ENCODE measurements at places on chromosomes 2 and 18.

GRCh38 chr2:135256531-135257260, 204.6 kb downstream of the RAB3GAP1 start:
- H3K4me1 ChIP-seq = no peaks in the 10 kb centered on the region
- no peak overlapping the region for H3K4me3 ChIP-seq
- peaks cover 6% of the 10 kb centered on the region for H3K27me3 ChIP-seq
- peaks cover 32% of the 10 kb centered on the region for H3K36me3 ChIP-seq

- peaks cover 35% of the 10 kb centered on the region for H3K4me1 ChIP-seq
- no peak overlapping the region for H3K4me3 ChIP-seq
- no peak for DNase-seq
- H3K36me3 ChIP-seq = peaks cover 51% of the 10 kb centered on the region
- no peak overlapping the region for H3K27ac ChIP-seq
These were observed 66.9 kb upstream of the TMEM18 start for GRCh38 chr2:744088-744487.

- H3K27me3 ChIP-seq = no peaks in the 10 kb centered on the region
- no peak overlapping the region for H3K27ac ChIP-seq
- H3K36me3 ChIP-seq = peaks cover 16% of the 10 kb centered on the region
- no peaks in the 10 kb centered on the region for H3K4me1 ChIP-seq
- no peak for DNase-seq
- no peak overlapping the region for H3K4me3 ChIP-seq
These were observed 232.8 kb downstream of the DYM start for GRCh38 chr18:49227441-49228165.

GRCh38 chr18:57095884-57096283, 51.0 kb upstream of the BOD1L2 start:
- H3K4me3 ChIP-seq = no peak overlapping the region
- no peak for DNase-seq
- no peaks in the 10 kb centered on the region for H3K36me3 ChIP-seq

GRCh38 chr2:230457073-230457768, 41.2 kb downstream of the SP100 start:
- peaks cover 9% of the 10 kb centered on the region for H3K27me3 ChIP-seq
- H3K4me1 ChIP-seq = no peaks in the 10 kb centered on the region
- no peaks in the 10 kb centered on the region for H3K36me3 ChIP-seq
- H3K4me3 ChIP-seq = no peak overlapping the region
- DNase-seq = no peak

- no peaks in the 10 kb centered on the region for H3K36me3 ChIP-seq
- no peak overlapping the region for H3K27ac ChIP-seq
- DNase-seq = no peak
- no peak overlapping the region for H3K4me3 ChIP-seq
- H3K27me3 ChIP-seq = peaks cover 27% of the 10 kb centered on the region
- H3K4me1 ChIP-seq = no peaks in the 10 kb centered on the region
These were observed 506.9 kb upstream of the MYT1L start for GRCh38 chr2:2837746-2838547.

- no peaks in the 10 kb centered on the region for H3K4me1 ChIP-seq
- no peak overlapping the region for H3K4me3 ChIP-seq
- H3K36me3 ChIP-seq = peaks cover 3% of the 10 kb centered on the region
- peaks cover 2% of the 10 kb centered on the region for H3K27me3 ChIP-seq
- no peak for DNase-seq
- H3K27ac ChIP-seq = no peak overlapping the region
These were observed 102.3 kb upstream of the TTN start for GRCh38 chr2:178909507-178909906.

- no peak overlapping the region for H3K27ac ChIP-seq
- H3K4me1 ChIP-seq = no peaks in the 10 kb centered on the region
- no peak overlapping the region for H3K4me3 ChIP-seq
These were observed 178.2 kb downstream of the PPP1R1C start for GRCh38 chr2:182163878-182164277.

DNA sequence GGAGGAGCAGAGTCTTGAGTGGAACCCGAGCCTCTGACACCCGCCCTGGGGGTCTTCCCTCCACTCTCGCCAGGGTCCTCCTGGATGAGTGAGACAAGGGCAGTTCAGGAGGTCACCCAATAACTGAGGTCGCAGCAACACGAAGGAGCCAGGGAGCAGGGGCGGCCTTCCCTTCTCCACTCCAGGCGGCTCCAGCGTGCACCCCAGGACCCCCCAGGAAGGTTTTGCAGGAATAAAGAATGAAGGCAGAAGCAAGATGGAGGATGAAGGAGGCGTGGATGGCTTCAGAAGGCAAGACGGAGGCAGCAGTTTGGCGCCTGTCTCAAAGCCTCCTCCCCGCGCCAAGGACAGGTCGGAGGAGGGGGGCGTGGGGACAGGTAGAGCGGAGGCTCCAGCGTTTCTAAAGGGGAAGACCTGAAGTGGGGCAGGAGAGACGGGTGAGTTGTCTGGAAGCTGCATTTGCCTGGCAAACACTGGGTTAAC, 579 bp upstream of the ITM2C start:
- no peak for DNase-seq
- H3K4me3 ChIP-seq = peak overlapping the region; percentile 90
- H3K36me3 ChIP-seq = no peaks in the 10 kb centered on the region
- peak overlapping the region; percentile 95 for H3K27ac ChIP-seq

GRCh38 chr2:130385709-130386108, 29.9 kb downstream of the PTPN18 start:
- H3K27me3 ChIP-seq = peaks cover 10% of the 10 kb centered on the region
- H3K4me1 ChIP-seq = peaks cover 5% of the 10 kb centered on the region
- no peaks in the 10 kb centered on the region for H3K36me3 ChIP-seq
- no peak overlapping the region for H3K4me3 ChIP-seq

DNA sequence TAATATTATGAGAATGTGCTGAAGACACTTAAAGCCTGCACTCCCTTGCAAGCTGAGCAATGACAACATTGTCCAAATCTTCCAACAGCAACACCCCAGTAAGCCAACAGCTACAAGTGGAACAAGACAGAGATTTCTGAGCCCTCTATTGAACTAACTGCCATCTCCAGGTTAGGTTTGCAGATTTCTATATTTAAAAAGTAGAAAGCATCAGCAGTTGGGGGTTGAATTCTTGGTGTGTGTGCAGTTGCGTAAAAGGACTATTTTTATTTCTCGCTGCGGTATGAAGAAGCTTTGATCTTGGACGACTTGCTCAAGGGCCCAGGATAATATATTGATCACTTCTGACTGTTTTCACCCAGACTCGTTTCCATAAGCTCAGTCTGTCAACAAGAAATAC, 106.2 kb upstream of the ZFP36L2 start:
- peaks cover 4% of the 10 kb centered on the region for H3K36me3 ChIP-seq
- H3K27ac ChIP-seq = no peak overlapping the region
- no peak overlapping the region for H3K4me3 ChIP-seq
- DNase-seq = no peak
- peaks cover 40% of the 10 kb centered on the region for H3K4me1 ChIP-seq

DNA sequence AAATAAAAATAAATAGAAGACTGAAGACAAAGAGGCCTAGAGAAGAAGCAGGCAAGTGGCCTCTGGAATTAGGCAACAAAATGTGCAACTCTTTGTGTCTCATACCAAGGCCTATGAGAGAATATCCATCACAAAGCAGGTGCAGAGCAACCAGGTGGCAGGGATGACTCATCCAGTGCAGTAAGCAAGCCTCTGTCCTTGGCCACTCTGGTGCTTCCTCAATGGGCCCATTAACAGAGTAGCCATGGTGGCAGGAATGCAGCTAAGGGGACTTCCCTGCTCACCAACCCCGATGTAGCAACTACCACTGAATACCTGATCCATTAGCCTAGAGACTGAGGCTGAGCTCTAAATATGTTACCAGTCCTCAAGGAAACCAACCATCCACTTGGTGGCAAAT, 11.0 kb upstream of the EPG5 start:
- H3K27me3 ChIP-seq = no peaks in the 10 kb centered on the region
- H3K27ac ChIP-seq = no peak overlapping the region
- H3K4me3 ChIP-seq = no peak overlapping the region
- DNase-seq = no peak
- no peaks in the 10 kb centered on the region for H3K4me1 ChIP-seq

DNA sequence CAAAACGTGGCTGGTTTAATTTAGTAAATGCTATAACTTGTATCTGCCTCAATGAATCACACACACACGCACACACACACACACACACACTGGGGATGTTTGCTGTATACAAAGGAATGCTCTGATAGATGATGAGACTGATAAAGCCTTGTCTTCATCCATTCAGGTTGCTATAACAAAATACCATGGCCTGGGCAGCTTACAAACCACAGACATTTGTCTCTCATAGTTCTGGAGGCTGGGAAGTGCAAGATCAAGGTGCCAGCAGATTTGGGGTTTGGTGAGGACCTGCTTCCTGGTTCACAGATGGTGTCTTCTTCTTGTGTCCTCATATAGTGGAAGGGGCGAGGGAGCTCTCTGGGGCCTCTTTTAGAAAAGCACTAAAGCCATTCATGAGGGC, 149.5 kb upstream of the HDAC4 start:
- peaks cover 10% of the 10 kb centered on the region for H3K27me3 ChIP-seq
- no peak for DNase-seq
- no peaks in the 10 kb centered on the region for H3K36me3 ChIP-seq
- H3K4me1 ChIP-seq = peaks cover 36% of the 10 kb centered on the region
- H3K27ac ChIP-seq = no peak overlapping the region
- no peak overlapping the region for H3K4me3 ChIP-seq

DNA sequence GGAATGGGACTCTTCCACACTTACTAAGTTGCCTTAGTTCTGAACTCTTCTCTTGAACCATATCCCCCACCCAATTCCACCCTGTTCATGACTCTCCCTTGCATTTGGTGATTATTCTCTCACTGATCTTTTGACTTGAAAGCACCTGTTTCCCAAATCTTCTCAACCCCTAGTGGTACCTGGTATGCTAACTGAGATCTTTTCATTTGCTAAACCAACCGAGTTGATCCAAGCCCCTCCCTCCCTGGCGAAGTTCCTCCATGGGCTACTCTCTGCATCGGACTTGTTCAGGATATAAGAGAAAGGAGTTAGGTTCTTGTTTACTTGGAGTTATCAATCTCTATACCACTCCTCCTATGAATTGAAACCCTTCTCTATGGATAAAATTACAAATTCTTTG, 593.5 kb downstream of the BCL11A start:
- H3K27me3 ChIP-seq = peaks cover 5% of the 10 kb centered on the region
- no peak overlapping the region for H3K27ac ChIP-seq
- no peak for DNase-seq
- H3K4me1 ChIP-seq = no peaks in the 10 kb centered on the region

- DNase-seq = no peak
- peaks cover 24% of the 10 kb centered on the region for H3K36me3 ChIP-seq
- H3K27ac ChIP-seq = peak overlapping the region; percentile 15
- peaks cover 5% of the 10 kb centered on the region for H3K27me3 ChIP-seq
- H3K4me1 ChIP-seq = peaks cover 32% of the 10 kb centered on the region
- peak overlapping the region; percentile 93 for H3K4me3 ChIP-seq
These were observed 2.3 kb downstream of the PPM1B start for GRCh38 chr2:44171018-44171417.

DNA sequence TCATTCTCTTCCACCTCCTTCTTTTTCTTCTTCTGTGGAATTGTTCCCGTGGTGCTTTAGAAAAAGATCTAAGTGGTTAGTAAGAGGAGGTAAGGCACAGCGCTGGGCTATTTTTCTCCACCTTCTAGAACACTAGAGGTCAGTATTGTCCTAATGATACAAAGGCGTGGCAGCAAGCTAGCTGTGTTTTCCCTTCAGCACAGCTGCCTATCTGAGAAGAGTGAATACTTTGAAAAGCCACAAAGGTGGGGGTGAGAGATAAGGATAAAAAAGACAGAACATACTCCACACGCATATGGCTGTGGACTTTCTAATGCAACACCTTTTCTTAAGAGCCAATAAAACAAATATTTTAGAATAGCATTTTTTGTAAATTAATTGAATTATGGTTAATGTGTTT, 2.1 kb downstream of the CNTNAP5 start:
- H3K4me1 ChIP-seq = peaks cover 17% of the 10 kb centered on the region
- peak; percentile 27 for DNase-seq
- H3K36me3 ChIP-seq = no peaks in the 10 kb centered on the region
- peaks cover 55% of the 10 kb centered on the region for H3K27me3 ChIP-seq

DNA sequence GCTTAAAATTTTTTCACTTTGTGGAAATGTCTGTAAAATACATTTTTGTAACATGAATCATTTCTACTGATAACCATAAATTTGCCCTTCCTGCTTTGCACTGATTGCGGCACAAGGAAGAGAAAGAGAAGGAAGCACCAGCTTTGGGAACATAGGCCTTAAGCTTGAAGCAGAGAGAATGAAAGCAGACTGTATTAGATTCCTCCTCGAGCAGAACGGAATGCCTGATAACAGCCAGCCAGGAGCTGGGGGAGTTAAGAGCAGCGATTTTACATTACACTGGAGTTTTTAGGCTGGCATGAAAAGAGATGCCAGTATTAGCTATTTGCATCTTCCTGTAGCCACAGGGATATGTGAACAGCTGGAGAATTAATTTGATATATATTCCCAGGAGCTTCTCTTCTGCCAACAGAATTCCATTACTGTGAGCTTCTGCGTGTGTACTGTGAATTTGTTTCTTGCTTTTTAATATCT, 33.5 kb downstream of the CRIM1 start:
- H3K4me1 ChIP-seq = peaks cover 22% of the 10 kb centered on the region
- no peak overlapping the region for H3K27ac ChIP-seq
- H3K4me3 ChIP-seq = no peak overlapping the region
- H3K27me3 ChIP-seq = peaks cover 2% of the 10 kb centered on the region
- DNase-seq = no peak
- peaks cover 8% of the 10 kb centered on the region for H3K36me3 ChIP-seq

DNA sequence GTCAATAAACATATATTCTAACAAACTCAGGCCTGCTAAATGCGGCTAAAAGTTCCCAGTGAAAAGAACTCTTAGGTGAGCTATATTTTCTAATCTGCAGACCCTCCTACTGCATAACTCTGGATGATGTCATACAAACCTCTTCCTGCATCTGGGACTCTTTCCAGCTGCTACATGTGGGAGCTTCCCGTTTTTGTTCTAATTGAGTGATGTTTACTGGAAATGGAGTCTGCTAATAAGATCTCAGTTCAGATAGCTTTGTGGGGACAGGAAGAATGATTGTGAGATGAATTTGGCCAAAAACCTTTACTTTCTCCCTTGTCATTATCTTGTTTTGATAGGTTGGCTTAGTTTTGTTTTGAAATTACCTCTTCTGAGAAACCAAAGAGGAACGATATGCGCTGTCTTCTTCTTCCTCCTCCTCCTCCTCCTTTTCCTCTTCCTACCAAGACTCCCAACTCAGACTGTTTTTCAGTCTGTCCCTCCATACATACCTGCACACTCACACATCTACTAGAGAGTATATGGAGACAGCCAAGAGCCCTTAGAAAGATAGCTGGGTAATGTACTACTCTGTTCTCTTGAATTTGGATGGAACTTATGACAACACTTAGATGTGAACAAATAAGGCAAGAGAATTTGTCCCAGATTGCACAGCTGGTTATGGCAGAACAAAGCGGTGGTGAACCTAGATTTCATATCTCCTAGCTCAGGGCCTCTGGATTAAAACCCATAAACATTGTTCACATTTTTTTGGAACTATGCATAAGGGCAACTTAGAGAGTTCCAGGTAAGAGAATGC, 39.8 kb upstream of the AAK1 start:
- H3K27ac ChIP-seq = peak overlapping the region; percentile 2
- no peak overlapping the region for H3K4me3 ChIP-seq
- no peaks in the 10 kb centered on the region for H3K27me3 ChIP-seq
- no peaks in the 10 kb centered on the region for H3K36me3 ChIP-seq
- H3K4me1 ChIP-seq = peaks cover 18% of the 10 kb centered on the region
- no peak for DNase-seq

- H3K4me1 ChIP-seq = peaks cover 24% of the 10 kb centered on the region
- no peak for DNase-seq
- H3K27ac ChIP-seq = no peak overlapping the region
These were observed 565.5 kb upstream of the CHAC2 start for GRCh38 chr2:53202063-53202462.
